ENCODE measurements at places on chromosomes 5 and 9. TPM values are rescaled to one million over a fixed set of nuclear protein-coding genes. Genes with fewer than 3 reads are reported as not detected.

GRCh38 chr9:103281126-103281525 is 286.0 kb downstream of the CYLC2 start:
- no peaks in the 10 kb centered on the region for H3K27me3 ChIP-seq
- no peak overlapping the region for H3K4me3 ChIP-seq
- no peaks in the 10 kb centered on the region for H3K36me3 ChIP-seq
- H3K27ac ChIP-seq: no peak overlapping the region
- DNase-seq: no peak
- no peaks in the 10 kb centered on the region for H3K4me1 ChIP-seq

GRCh38 chr5:80041527-80041926 is 6.4 kb downstream of the THBS4 start:
- no peak overlapping the region for H3K27ac ChIP-seq
- DNase-seq: no peak
- no peaks in the 10 kb centered on the region for H3K4me1 ChIP-seq

DNA sequence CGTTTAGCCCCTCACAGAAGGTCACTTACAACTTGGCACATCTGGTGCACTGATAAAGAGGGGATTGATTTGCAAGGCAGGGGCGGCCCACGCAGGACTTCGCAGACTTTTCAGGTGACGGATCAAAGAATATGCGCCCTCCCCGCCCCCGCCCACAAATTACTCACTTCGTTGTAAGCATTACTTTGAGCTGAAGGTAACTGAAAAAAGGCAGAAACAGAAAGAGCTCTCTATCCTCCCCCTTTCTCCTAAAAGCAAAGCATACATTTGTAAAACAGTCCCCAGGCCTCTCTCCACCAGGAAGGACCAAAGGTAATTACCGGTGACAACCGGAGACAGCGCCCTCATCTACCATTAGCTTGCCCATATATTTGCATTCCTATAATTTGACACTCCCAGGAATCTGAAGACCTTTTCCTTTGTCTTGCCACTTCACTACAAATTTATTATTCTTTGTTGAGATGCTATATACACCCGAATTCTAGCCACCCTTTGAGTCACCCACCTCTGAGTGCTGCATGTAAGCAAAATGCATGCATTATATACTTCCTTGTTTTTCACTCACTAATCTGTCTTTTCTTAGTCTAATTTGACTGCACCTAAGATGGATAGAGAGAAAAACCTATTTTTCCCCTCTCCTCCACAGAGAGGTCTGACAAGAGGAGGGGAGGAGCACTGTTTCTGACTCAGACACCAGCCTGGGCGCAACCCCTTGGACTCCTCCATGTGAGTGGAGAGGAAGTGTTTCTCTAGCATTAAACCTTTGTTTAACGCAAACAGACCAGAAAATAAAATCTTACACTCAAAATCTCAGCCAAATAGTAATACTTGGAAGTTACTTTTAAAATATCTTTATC is 74.7 kb upstream of the SPIN1 start:
- no peak overlapping the region for H3K27ac ChIP-seq
- H3K4me1 ChIP-seq: no peaks in the 10 kb centered on the region
- H3K4me3 ChIP-seq: no peak overlapping the region
- H3K27me3 ChIP-seq: no peaks in the 10 kb centered on the region
- no peaks in the 10 kb centered on the region for H3K36me3 ChIP-seq

The LYSMD3 gene
- total RNA-seq: 19.2 TPM

DNA sequence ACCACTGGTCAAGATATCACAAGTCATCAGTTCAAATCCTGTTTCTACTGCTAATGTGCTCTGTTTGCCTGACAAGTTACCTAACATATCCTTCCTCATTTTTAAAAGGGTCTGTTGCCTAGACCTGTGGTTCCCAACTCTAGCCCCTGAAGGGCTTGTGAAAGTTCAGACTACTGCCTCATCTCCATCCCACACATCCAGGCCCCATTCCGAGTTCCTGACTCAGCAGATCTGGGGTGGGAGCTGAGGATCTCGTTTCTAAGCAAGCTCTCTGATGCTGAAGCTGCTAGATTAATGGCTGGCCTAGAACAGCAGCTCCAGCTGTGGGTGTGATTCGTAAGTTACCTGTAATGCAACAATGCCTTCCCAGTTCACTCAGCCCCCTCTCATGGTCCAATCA is 32.5 kb downstream of the S1PR3 start:
- no peak overlapping the region for H3K4me3 ChIP-seq
- H3K36me3 ChIP-seq: no peaks in the 10 kb centered on the region
- H3K27ac ChIP-seq: no peak overlapping the region
- peaks cover 28% of the 10 kb centered on the region for H3K4me1 ChIP-seq
- DNase-seq: no peak
- H3K27me3 ChIP-seq: no peaks in the 10 kb centered on the region

- no peaks in the 10 kb centered on the region for H3K27me3 ChIP-seq
- DNase-seq: no peak
These were observed 25.1 kb upstream of the CD180 start for GRCh38 chr5:67221487-67222242.

The TPPP gene
- total RNA-seq: not detected

DNA sequence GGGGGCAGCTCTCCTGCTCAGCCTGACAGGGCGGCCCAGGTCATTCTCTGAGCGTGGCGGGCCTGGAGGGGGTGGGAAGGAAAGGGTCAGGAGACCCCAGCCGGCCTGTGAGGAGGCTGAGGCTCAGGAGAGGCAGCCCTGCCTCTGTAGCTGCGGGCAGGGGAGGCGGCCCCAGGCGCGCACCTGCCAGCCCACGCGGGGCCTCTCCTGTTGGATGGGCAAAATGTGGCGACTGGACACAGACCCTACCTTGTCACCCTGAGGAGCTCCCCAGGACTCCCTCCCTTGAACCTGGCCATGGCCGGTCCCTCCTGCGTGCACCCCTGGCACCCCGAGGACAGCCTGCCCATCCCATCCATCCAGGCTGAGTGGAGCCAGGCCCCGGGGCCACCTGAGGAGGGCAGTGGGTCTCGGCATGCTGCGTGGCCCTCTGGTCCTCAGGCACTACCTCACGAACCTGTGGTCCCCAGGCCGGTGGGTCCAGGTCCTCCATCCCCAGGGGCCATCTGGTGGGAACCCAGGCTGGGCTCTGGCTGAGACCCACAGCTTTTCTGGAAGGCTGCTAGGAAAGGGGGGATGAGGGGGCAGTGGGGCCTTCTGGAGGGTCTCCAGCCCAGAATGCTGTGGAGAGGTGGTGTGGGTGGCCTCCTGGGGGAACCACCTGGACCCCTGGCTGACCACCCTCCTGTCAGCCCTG is 15.1 kb upstream of the NRARP start:
- peak; percentile 71 for DNase-seq
- H3K27ac ChIP-seq: no peak overlapping the region
- no peaks in the 10 kb centered on the region for H3K36me3 ChIP-seq

DNA sequence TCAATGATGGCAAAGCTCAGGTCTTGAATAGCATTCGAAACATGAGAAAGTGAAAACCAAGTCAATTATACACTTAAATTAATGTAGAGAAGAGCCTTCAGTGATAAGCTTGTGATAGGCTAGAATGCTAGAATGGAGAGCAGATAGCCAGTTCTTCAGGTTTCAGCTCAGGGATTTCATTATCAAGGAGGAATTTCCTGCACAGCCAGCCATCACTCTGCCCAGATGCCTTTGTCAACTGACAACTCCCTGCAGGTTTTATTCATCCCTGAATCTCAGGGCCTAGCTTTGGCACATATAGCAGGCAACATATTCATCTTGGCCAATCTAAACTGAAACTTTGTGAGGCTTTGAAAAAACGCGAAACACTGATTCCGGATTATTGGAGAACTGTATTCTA is 199.3 kb upstream of the CDH6 start:
- H3K27me3 ChIP-seq: no peaks in the 10 kb centered on the region
- DNase-seq: no peak

The TAF1L gene
- not detected for total RNA-seq

The ZFP37 gene
- total RNA-seq: 3.3 TPM

- H3K36me3 ChIP-seq: no peaks in the 10 kb centered on the region
- no peak overlapping the region for H3K27ac ChIP-seq
- peaks cover 21% of the 10 kb centered on the region for H3K27me3 ChIP-seq
- no peak overlapping the region for H3K4me3 ChIP-seq
- DNase-seq: no peak
These were observed 128.2 kb upstream of the NFIB start for GRCh38 chr9:14441976-14442651.

DNA sequence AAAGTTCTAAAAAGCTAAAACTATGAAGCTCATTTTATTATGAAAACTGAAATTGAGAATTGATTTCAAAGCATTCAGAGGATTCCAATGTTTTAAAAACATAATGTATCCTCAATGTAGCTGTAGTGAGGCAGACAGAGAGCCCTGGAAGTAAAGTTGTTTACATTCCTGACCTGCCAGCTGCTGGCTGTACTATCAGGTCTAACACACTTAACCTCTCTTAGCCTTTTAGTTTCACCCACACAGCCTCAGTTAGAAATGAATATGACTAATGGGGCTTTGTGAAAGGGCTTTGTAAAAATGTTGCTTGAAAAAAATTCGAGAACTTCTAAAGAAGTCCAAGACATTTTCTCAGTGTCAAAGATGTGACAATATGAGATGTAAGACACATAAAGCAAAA is 122.6 kb downstream of the FBXL17 start:
- H3K27me3 ChIP-seq: no peaks in the 10 kb centered on the region
- H3K4me1 ChIP-seq: peaks cover 14% of the 10 kb centered on the region

GRCh38 chr5:2797160-2797559 is 45.7 kb upstream of the IRX2 start:
- no peak overlapping the region for H3K27ac ChIP-seq
- H3K27me3 ChIP-seq: no peaks in the 10 kb centered on the region
- no peak for DNase-seq
- H3K36me3 ChIP-seq: no peaks in the 10 kb centered on the region

The ROR2 gene
- total RNA-seq: 13.8 TPM

The FOXE1 gene
- not detected for total RNA-seq

- no peaks in the 10 kb centered on the region for H3K36me3 ChIP-seq
- peak; percentile 85 for DNase-seq
- H3K4me3 ChIP-seq: peak overlapping the region; percentile 85
- H3K27ac ChIP-seq: peak overlapping the region; percentile 60
- H3K4me1 ChIP-seq: peaks cover 32% of the 10 kb centered on the region
- no peaks in the 10 kb centered on the region for H3K27me3 ChIP-seq
These were observed 1.4 kb downstream of the RAPGEF1 start for GRCh38 chr9:131738293-131739132.

The PCDHGB2 gene
- total RNA-seq: 5.6 TPM

- H3K4me1 ChIP-seq: peaks cover 11% of the 10 kb centered on the region
- no peaks in the 10 kb centered on the region for H3K36me3 ChIP-seq
- DNase-seq: no peak
- H3K27me3 ChIP-seq: no peaks in the 10 kb centered on the region
These were observed 105.7 kb upstream of the KLF9 start for GRCh38 chr9:70519912-70520724.
